ENCODE measurements at places on chromosomes 16 and 17. TPM values are rescaled to one million over a fixed set of nuclear protein-coding genes. Genes with fewer than 3 reads are reported as not detected.

DNA sequence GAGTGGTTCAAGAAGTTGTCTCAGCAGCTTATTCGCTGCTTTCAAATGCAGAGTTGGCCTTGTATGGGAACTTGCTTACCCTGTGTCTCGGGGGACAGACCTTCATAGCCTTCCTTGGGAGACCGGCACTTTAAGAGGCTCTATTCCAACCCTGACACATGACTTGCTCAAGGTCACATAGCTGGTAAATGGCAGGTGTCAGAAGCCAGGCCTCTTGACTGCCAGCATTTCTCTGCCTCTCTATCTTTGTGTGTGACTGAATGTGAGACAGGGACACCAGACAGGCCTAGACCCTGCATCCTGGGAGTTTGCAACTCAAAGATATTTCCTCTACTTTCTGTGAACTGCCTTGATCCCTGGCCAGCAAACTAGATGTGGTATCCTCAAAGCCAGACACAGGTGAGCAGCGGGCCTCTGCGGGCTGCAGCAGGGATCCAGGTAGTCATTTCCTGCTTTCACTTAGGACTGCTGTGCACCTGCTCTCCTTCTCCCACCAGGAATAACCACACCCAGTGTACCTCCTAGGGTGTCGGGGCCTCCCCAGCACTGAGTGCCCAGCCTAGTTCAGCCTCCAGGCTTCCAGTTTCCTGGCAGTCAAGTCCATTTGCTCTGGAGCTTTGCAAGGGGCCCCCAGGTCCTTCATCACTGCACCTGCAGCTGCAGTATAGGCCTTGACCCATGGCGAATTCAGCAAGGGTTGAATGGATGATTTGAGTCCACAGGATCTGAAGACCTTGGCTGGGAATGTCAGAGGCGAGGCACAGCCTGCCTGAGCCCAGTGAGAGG is 116.6 kb upstream of the TNRC6C start:
- no peak for DNase-seq

DNA sequence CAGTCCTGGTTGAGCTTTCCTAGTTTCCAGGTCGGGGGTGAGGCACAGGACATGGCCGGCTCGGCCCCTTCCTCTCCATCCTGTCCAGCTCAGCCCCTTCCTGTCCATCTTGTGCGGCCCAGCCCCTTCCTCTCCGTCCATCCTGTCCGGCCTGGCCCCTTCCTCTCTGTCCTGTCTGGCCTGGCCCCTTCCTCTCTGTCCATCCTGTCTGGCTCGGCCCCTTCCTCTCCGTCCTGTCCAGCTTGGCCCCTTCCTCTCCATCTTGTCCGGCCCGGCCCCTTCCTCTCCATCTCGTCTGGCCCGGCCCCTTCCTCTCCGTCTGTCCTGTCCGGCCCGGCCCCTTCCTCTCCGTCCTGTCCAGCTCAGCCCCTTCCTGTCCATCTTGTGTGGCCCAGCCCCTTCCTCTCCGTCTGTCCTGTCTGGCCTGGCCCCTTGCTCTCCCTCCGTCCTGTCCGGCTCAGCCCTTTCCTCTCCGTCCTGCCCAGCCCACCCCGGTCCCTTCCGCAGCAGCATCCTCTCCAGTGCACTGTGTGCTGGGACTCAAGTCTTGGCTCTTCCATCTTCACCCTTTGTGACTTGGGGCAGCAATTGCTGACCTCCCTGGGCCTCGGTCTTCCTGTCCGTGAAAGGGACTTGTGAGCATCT is 5.5 kb upstream of the ZNF750 start:
- DNase-seq, result peak; percentile 95

DNA sequence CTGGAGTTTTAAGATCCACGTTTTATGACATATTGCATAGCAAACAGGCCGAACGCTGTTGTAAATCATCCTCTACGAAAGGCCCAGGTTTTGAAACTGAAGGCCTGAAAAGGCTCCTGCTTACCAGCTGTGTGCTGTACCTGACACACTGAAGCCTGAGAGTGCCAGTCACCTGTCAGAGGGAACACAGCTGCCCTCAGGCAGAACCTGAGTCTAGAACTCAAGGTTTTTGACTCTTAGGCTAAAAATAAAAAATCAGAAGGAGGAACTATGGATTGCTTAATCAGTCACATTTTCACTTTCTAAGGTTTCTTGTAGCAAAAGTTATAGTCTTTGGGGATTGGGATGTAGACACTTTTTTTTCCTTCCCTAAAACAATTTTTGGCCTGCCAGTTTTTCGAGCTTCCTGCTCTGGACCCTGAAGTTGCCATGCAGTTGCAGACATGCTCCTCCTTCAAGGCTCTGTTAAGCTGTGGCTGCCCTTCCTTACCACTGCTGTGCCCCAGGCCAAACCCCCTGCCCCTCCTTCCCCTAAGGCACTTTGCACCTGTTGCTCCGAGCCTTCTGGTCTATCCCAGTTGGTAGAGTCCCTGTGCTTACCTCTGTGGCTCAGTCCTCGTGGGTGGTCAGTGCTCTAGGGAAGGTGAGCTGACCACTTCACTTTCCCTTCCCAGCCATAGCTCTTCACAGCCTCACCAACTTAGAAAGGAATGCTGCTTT is 56.6 kb downstream of the TENT4B start:
- DNase-seq, result no peak

- no peak for DNase-seq
Observed at GRCh38 chr16:60142619-60143347, 1408.7 kb upstream of the GOT2 start.

PERCC1 gene
- not detected for total RNA-seq

Data from lung microvascular endothelial cell (primary cell).